ENCODE measurements at places on chromosomes 13 and 19.

- DNase-seq, result no peak
Observed at GRCh38 chr13:79937311-79937710, 403.6 kb downstream of the SPRY2 start.

DNA sequence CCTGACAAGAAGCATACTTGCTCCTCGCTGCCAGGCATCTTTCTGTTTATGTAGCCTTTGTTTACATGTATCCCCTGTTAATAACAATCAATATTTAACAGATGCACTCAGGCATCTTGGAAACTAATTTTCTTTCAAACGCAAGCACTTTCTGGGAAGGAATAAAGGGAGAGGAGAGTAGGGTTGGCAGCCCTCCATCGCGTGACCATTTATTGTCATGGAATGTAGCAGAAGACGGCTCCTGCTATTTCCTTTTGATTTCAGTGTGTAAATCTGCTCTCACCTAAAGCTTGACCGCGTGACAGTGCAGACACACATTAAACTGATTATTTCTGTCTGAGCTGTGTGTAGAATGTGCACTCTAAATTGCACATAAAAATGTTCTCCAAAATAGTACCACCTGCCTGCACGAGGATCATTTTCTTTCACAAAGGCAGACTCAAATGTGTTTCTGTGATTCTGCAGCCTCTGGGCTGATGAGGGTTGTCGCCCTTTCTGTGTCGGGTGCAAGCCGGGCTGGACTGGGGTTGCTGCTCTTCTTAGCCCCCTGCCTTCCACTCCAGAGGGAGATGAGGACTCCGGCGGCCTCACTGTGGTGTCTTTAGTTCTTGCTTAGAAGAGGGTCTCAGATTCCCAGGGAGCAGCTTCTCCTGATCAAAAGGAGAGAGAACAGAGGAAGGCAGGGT, 223.5 kb upstream of the MAB21L1 start:
- DNase-seq, result no peak

GRCh38 chr19:35417713-35418534, 30.1 kb upstream of the FFAR2 start:
- no peak for DNase-seq

GRCh38 chr19:37095859-37096258, 17.6 kb downstream of the ZNF420 start:
- peak; percentile 25 for DNase-seq

GRCh38 chr13:97313551-97314260, 91.6 kb downstream of the MBNL2 start:
- no peak for DNase-seq

- DNase-seq, result no peak
Observed at GRCh38 chr19:31300422-31300821, 48.8 kb downstream of the TSHZ3 start.

DNA sequence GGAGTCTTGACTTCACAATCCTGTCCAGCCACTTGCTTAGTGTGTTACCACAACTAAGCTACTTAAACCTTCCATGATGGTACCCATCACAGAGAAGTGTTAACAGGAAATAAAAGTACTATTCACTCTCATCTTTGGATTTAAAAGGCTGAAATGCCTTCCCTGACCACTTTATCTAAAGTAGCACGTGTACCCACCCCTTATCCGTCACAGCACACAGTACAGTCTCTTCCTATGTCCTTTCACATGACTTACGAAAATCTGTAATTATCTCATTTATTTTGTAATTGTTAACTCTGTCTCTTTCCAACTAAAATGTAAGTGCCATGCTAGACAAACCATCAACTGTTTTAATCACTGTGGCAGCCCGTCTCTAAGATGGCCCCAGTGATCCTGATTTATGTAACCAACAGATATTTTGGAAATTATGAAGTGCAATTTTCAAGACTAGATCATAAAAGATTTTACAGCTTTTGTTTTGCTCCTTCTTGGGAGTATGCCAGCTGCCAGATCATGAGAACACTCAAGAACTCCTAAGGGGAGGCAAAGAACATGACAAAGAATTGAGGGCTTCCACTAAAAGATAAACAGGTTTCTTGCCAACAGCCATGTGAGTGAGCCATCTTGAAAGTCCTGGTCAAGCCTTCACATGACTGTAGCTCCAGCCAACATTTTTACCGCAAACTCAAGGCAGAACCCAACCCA, 44.9 kb downstream of the DIAPH3 start:
- DNase-seq, result no peak

DNA sequence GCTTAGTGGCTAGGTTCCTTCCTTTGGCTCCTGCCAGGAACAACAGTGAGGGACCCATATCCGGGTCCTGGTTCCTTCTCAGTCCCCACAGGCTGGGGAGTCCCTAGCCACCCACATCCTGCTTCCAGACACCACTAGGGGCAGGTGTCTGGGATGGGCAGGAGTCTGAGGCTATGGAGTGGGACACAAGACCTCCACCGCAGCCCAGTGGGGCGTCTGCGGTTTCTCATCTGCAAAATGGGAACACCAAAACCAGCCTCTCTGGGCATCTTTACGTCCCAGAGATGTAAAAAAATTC, 879 bp upstream of the FCGBP start:
- DNase-seq, result no peak

GRCh38 chr13:30743319-30744055, 8.1 kb downstream of the ALOX5AP start:
- peak; percentile 100 for DNase-seq

- DNase-seq, result no peak
Observed at GRCh38 chr13:61692691-61693090, 277.0 kb upstream of the PCDH20 start.

- no peak for DNase-seq
Observed at GRCh38 chr19:3455393-3455955, 24.9 kb downstream of the SMIM24 start.
